AG08396 (cell line): ENCODE measurements at places on chromosomes 6 and 20.

DNA sequence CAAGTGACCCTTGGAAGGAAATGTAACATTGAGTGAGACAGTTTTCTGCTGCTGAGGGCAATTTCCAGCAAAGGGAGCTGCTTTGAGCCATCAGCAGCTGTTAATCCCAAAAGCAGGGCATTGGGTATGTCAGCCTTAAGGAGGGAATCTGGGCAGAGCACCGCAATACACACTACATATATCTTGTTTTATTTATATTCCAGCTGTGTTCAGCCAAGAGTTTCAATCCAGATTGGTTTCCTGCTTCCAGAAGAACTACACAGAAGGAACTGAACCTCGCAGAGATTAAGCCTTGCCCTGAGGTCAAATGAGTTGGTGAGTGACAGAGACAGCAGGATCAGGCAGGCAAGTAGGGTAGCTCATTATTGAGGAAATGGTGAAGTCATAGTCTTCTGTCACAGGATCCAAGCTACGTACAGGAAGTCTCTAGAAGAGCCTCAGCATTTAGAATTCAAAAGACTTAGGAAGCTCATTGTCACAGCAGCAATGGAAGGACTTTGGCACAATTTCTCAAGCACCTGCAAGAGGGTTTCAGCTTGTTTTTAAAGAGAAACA is 109.9 kb upstream of the HEY2 start:
- DNase-seq = no peak

DNA sequence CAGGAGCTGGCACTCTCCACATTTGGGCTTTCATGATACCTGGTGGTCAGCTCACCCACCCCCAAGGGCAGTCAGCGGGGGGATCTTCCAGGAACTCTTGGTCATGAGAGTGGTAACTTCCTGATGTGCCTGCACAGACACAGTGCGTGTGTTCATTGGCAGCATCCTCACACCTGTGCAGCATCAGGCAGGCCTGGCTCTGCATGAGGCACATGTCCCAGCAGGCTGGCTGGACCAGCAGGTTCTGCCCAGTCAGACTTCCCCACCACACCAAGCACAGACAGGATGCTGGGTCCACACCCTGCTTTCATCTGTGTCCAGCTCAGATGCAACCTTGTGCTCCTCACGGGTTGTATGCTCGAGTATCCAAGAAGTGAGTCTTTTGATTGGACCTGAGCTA is 15.7 kb upstream of the UNC93A start:
- DNase-seq = no peak

GRCh38 chr6:36129941-36130666 is at the start of gene MAPK13:
Gene MAPK13 (plus strand): TSS chr6:36130513. CDS start chr6:36130583, 70 bp downstream.
- no peak for DNase-seq

- no peak for DNase-seq
Observed at GRCh38 chr6:163775313-163775712, 360.8 kb downstream of the QKI start.

DNA sequence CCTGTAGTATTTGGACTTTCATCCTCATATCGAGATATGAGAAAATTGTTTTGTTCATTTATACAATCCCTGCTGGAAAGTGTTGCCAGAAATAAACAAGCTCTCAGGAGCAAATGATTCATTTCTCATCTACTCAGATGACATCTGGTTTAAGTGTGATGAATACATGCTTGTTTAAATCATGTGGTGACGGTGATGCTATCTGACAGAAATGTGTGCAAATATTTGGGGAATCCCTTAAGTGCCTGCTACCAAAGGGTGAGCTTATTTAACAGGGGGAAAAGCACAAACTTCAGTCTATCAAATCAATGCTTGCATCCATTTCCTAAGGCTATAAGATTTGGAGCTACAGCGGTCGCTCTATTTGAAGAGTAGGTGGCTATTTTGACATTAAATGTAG is 368.3 kb upstream of the SASH1 start:
- no peak for DNase-seq
